Stimulated activated CD4-positive, alpha-beta T cell treated with anti-CD3 and anti-CD28 coated beads, TNF-alpha, amount 100 ng/mL, for 48 hours (primary cell): ENCODE measurements at places on chromosomes 12 and 14.

DNA sequence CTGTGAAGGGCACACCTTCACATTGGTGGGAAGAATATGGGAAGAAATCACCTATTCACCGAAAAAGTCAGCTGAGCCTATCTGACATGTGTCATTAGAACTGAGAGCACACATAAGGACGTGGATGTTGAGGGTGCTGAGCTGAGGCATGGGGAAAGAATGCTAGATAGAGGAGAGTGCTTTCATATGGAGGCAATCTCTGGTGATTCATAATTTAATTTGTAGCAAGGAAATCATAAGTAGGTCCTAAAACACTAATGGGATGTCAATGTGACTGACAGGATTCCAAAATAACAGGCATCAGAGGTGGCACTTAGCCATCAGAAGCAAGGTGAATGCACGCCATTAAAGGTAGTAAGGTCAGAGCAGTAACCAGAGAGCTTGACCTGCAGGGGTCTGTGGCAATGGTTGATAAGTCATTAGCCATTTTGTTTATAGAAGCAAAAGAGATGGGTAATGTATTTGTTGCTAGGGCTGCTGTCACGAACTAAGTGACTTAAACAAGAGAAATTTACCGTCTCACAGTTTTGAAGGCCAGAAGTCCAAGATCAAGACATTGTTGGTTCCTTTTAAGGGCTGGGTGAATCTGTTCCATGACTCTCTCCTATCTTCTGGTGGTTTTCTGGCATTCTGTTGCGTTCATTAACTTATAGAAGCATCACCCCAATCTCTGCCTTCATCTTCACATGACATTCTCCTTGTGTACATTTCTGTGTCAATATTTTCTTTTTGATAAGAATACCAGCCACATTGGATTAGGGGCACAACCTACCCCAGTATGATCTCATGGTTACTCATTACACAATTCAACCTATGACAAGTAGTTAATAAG is 69.3 kb downstream of the ANKS1B start:
- no peak for DNase-seq

- DNase-seq, result no peak
Observed at GRCh38 chr12:88223519-88223918, 81.4 kb downstream of the TMTC3 start.

GRCh38 chr14:100165376-100165775 is 5.9 kb upstream of the DEGS2 start:
- DNase-seq, result no peak

GRCh38 chr12:48961331-48961730 is 4.0 kb upstream of the ARF3 start:
- DNase-seq, result no peak

GRCh38 chr12:78081590-78082314 is 251.1 kb downstream of the NAV3 start:
- no peak for DNase-seq

DNA sequence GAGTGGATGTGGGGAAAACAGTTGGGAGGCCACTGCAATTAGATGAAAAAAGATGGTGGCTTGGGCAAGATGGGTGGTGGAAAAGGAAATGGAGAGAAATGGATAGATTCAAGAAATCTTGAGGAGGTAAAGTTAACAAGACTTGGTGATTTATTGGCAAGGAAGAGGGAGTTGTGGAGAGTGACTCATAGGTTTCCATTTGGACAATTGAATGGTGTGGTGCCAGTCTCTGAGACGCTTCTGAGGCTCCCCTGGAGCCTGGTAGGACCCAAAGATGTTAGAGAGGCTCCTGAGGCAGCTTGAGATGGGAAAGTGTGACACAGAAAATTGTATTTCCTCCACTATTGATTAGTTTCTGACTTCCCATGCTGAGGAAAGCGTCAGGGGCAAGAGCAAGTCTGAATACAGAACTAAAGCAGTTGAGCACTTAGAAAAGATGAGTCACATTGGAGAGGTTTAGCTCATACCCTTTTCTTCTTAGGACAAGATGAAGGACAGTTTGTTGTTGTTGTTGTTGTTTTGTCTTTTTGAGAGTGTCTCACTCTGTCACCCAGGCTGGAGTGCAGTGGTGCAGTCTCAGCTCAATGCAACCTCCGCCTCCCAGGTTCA is 4.5 kb downstream of the PRPF40B start:
- DNase-seq, result no peak

DNA sequence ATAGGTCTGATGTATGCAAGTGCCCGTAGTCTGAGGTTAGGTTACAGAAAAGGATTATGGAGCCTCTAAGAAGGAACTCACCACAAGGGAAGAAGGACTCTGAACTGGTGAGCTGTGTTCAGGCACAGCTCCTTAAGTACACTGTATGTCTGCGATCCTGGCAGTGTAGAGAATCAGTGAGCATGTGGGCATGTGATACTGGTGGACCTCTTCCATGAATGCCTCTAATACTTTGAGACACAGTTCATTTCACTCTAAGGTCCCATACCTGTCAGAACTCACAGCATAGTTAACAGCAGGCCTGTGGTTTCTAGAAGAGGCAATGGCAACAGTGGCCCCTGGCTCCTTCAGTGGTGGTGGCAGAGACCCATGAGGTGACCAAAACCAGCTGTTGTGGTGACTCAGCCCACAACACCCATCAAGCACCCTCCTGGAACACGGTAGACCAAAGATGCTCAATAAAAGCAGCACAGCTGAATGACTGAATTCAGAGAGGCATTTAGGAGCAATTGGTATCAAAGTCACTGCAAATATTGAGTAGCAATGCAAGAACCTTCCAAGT is 6.9 kb upstream of the OR6J1 start:
- DNase-seq, result no peak

- peak; percentile 61 for DNase-seq
Observed at GRCh38 chr12:56258068-56258819, at the start of gene ANKRD52. Gene ANKRD52, minus strand, starts transcription at chr12:56258384. Its CDS starts 115 bp downstream, at chr12:56258269.

DNA sequence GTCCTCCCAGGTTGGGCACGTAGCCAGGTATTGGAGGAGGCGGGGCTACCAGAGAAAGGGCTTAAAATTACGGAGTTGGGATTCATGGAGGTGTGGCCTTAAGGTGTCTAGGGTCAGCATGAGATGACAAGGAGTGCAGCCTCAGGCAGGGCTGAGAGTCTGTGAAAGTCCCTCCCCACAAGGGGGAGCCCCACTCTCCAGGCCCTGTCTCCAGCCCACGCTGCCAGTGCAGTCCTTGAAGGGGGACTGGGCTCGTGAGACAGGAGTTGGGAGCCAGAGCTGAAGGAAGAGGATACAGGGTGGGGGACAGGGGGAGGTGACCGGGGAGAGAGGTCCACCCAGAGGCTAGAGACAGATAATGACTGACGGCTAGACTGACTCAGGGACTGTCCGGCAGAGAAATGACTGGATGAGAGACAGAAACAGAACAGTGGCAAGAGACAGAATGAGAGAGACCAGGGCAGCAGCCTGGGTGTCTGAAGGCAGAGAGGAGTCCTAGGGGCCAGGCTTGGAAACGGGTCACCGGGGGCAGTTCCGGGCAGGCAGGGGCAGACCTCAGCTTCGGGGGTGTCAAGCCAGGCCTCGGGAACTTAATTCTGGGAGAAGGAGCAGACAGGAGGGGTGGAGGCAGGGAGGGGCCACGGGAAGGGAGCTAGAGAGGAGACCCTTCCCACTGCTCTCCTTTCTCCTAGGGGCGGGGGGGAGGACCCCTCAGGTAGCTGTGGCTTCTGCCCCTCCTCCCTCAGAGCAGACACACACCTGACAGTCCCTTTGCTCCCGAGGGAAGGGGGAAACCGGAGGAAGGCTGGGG is 970 bp downstream of the CDH24 start:
- DNase-seq, result peak; percentile 39

- no peak for DNase-seq
Observed at GRCh38 chr12:26000898-26001297, 42.4 kb downstream of the RASSF8 start.

- DNase-seq, result no peak
Observed at GRCh38 chr14:42869681-42870080, 1263.0 kb downstream of the LRFN5 start.

GRCh38 chr12:122081697-122082221 is 3.2 kb downstream of the MLXIP start:
- no peak for DNase-seq

DNA sequence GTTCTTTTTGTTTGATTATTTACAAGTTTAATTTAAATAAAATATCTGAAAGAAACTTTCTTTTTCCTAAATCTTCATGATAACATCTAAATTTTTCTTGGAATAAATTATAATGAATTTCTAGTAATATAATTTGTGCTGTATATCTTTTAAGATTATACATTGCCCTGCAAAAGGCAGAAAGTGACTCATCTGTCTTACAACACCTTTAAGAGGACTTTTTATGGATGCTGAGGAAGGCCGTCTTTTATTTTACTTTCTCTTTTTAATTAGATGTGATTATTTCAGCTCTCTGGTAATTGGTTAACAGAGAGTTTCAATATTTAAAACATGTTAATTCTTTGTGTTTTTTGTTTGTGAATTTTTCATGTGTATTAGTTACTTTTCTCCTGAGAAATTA is 598.4 kb downstream of the RPL10L start:
- no peak for DNase-seq

GRCh38 chr12:122080149-122081082 is 1.9 kb downstream of the MLXIP start:
- no peak for DNase-seq

DNA sequence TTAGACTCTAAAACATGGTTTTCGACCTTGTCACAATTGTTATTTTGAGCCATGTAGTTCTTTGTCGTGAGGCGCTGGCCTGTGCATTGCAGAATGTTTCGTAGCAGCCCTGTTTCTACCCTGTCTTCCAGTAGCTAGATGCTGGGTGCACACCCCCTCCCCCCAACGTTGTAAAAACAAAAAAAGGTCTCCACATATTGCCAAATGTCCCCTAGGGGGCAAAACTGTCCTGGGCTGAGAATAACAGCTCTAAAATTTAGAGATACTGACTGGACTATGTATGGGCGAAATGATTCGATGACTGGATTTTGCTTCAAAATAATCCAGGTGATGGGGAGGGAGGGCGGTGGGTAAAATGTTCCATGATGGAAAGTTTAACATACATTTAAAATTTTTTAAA is 126.1 kb upstream of the FUT8 start:
- DNase-seq, result no peak
